ENCODE measurements at places on chromosomes 16 and 17.

DNA sequence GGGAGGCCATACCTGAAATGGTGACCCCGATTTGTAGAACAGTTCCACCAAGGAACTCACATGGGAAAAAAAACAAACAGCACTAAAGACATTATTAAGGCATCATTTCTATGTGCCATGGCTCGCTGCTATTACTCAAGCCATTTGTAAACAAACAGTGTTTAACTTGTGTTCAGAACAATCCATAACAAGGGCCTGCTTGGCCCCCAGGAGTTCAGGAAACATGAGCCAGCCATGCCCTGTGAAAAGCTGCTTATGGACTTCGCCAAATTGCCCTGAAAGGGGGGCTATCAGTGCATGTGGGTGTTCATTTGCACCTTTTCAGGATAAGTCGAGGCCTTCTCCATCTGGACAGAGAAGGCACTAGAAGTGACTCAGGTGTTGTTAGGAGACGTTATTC lies 8.0 kb downstream of the POLR3K start:
- DNase-seq, result no peak

DNA sequence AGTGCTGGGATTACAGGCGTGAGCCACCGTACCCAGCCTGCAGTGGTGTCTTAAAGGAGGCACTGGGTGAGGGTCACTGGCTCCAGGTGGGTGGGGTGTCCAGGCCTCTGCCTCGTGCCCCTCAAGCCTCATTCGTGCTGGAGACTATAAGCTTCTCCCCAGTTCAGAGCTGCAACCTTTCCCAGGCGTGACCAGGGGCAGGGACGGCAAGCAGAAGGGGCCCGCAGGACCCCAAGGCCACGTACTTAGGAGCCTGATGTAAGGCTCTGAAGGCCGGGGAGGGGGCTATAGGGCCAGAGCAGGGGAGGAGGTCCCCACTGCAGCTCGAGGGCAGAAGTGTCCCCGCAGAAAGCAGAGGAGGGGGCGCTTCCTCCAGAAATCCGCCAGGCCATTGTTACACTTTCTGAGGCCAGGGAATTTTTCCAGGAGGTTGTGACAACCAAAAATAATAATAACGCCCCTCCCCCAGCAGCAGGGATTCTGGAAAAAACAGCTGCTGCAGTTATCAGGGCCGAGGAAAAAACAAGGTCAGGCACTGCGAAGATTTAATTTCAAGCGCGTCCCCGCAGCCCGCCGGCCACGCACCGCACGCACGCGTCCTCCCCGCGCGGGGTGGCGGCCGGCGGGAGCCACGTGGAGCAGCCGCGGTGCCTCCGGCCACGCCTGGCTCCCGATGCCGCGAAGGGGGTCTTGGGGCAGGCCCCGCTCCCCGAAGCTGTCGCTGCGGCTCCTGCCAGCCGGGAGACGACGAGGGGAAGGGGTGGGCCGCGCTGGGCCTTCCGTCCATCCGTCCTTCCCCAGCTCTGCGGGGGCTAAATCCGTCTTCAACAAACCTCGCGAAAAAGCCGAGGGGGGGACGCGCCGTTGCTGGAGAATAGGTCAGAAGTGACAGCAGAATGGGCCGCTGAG lies 45.8 kb upstream of the SLC38A10 start:
- no peak for DNase-seq

GRCh38 chr17:16158714-16159113 lies 56.6 kb downstream of the NCOR1 start:
- DNase-seq, result no peak

GRCh38 chr17:83100220-83100852 lies 20.9 kb downstream of the METRNL start:
- DNase-seq, result no peak

DNA sequence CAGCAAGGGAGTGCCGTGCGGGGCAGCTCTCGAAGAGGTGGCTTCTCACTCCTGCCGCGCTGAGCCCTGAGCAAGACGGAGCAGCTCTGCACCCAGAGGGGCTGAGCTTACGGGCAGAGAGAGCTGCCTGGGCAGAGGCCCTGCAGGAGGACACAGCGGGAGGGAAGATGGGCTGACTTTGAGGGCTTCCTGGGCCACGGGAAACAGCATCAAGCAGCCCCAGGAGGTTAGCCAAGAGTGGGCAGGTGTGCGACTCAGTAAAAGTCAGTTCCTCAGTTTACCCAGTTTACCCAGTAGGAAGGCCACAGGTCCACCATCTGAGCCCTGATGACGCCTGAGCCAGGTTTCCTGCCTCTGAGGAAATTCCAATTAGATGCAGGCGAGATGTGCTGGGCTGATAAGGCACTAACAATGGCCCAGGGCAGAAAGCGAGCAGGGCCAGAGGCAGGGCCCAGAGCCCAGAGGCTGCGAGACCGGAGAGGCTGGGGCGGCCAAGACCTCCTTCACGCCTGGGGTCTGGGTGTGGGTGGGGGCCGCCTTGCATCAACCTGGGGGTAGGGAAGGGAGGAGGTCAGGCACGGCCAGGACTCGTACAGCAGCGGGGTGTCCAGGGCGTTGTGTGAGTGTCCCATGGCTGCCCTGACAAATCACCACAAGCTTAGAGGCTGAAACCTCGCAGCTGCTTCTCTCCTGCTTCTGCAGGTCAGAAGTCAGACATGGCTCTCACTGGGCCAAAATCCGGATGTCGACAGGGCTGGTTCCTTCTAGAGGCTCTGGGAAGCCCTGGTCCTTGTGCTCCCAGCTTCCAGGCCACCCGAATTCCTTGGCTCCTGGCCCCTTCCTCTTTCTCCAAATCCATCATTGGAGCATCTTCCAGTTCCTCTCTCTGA lies 32.0 kb upstream of the CIBAR2 start:
- no peak for DNase-seq
